Endothelial cell (in vitro differentiated cells): ENCODE measurements at places on chromosomes 3 and 15.

DNA sequence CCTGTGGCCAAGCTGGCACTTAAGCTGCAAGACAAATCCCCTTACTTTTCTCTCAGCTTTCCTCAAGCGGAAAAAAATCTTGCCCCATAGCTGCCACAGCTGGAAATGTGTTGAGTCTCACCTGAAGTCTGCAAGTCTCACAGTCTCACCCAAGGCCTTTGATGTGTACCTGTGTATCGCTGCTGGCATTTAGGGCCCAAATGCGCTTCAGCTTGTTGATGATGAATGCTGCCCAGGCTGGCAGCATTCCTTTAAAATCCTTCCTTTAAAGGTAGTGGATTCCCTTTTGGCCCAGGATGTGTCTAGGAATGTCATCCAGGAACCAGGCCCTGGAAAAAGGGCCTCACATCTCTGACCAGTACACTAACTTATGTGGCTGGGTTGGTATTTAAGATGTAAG lies 7.0 kb downstream of the OR5K4 start:
- no peak for DNase-seq

GRCh38 chr3:10833855-10834414 lies 17.9 kb downstream of the SLC6A11 start:
- DNase-seq, result no peak

GRCh38 chr3:62874711-62875557 lies at the start of gene CADPS:
TSS of gene CADPS (minus strand) at chr3:62875416. CDS start at chr3:62875029, 387 bp downstream.
- peak; percentile 21 for DNase-seq

GRCh38 chr3:179175358-179175757 lies 27.2 kb downstream of the PIK3CA start:
- no peak for DNase-seq

DNA sequence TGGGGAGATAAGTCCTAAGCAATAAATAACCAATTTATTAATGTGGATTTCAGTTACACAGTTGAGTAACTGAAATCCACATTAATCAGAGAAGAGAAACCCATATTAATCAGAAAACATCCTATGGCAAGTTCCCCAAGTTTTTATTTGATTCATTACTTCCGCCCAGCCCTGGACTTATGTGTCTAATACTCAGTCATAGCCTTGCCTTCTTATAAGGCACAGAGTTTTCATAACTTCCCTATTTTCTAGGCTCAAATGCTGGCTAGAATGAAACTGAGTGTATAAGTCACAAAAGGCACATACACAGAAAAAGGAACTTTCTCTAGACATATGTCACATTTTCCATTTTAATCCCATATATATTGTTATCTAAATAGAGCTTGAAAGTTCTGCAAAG lies 28.8 kb downstream of the CD47 start:
- no peak for DNase-seq

- DNase-seq, result no peak
These were observed 41.4 kb upstream of the SPATA12 start for GRCh38 chr3:57019057-57019456.

DNA sequence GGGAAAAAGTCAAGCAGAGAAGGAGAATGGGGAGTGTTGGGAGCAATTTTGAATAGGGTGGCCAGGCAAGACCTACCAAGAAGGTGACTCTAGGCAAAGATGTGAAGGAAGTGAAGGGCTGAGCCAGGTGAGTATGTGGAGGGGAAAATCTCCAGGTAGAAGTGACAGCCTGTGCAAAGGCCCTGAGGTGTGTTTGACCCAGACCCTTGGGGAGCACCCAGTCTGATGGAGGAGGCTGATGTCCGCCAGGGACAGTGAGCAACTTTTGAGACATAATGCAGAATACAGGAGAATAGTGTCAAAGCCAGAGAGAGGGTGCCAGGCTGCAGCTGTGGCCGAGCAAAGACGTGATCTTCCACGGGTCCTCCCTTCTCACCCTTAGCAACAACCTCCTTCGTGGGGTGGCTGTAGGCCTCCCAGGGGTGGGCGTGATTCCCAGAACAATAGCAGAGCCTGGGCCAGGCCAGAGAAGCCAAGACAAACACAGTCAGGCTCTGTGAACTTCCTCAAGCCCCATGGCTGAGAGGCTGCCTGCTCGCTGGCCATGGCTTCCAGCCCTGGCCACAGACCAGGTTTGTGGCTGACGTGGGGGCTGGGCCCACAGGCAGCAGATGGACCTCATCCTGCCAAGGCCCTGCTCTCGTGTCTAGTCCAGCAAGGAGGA lies 58.1 kb downstream of the SLC6A6 start:
- no peak for DNase-seq

DNA sequence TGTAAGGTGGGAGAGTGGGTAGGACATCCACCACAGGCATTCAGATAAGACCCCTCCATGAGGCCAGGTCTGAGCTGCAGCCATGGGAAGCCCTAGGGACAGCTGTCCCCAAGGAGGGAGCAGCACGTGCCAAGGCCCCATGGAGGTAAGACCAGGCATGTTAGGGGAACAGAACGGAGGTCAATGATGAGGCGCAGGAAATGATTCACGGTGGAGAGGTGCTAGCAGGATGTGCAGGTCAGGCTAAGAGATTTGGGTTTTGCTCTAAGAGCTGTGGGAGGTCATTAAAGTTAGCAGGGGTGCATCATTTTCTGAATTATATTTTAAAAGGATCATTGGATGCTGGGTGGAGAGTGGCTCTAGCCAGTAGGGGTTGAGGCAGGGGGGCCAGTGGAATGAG lies 66.4 kb upstream of the SNRPA1 start:
- no peak for DNase-seq

DNA sequence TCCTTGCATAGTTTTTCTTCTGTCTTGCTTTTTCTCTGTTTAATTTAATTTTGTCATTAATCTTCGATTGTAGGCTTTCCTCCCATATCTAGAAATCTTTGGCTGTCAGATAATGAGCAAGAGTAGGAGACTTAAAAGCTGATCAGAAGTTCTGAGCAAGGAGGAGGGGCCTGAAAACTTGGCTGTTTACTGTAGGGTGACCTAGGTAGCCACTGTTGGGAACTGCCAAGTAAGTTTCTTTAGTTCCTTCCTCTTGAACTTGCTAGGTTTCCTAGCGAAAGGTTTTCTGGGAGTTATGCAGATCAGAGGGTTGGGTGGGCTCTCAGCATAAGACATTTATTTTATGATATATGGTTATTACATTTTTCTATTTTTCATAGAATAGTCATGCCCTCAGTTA lies 14.5 kb downstream of the ALPK3 start:
- DNase-seq, result no peak

DNA sequence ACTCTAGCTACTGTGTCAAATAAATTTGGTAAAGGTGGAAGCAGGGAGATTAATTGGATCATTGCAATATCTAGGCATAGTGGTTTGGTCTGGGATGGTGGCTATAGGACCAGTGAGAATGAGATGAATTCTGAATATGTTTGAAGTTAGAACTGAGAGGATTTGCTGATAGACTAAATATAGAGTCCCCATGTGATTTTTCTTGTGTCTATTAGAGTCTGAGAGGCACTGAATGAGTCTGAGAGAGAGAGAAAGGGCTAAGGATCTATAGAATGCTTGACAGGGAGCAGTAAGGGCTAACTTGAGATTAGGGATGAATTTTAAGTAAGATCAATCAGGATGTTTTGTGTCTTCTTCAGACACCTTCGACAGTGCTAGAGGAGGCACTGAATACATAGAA lies 77.9 kb upstream of the CHL1 start:
- no peak for DNase-seq

DNA sequence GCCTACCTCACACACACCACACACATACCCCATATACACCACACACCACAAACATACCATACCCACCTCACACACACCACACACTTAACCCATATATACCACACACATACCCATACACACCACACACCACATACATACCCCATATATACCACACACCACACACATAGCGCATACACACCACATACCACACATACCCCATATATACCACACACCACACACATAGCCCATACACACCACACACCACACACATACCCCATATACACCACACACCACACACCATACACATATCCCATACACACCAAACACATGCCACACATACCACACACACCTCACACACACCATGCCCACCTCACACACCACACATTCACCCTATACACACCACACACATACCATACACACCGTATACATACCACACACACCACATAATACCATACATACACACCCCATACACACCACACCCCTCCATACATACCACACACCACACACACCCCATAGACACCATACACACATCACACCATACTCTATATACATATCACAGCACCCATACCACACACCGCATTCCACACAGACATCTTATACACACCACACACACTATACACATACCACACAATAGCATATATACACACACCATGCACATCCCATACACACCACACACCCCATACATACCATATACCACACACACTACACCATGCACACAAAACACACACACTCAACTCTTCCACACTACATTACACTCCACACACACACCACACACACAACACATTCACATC lies 29.5 kb downstream of the APBA2 start:
- no peak for DNase-seq

GRCh38 chr3:78799681-78800080 lies 968.1 kb downstream of the ROBO1 start:
- no peak for DNase-seq

- no peak for DNase-seq
These were observed 1.3 kb upstream of the MAP6D1 start for GRCh38 chr3:183826448-183827250.

DNA sequence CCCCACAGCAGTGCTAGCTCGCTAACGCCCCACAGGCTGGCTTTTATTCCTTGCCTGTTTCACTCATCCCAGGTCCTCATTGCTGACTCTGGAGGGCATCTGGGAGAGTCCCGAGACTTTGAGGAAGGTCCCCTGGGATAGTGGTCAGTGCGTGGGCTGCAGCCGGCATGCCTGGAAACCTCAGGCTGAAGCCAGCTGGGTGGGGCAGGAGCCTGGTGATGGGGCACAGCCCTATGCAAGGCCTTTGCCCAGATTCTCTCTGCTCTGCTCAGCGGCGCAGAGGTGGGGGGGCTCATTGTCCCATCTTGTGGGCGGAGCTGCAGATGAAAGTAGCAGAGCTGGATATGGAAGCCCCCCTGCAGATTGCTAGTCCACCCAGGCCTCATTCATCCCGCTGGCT lies 55.7 kb upstream of the SMAD6 start:
- DNase-seq, result no peak

DNA sequence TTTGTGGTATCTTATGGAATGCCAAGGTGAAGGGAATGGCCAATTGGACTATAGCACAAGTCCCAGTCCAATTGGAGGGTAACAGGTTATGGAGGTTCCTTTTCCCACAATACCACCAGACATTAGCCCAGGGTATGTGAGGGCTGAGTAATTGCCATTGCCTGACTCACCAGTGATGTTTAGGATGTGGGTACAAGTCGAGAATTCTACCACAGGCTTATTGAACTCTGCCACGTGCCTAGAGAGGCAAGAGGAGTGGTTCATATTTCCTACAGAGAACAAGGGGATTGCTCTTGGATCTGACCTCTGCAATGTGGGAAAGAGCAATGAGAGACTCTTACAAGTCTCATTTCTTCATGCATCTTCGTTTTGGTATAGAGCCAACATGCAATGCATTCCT lies 85.0 kb upstream of the XCR1 start:
- no peak for DNase-seq

DNA sequence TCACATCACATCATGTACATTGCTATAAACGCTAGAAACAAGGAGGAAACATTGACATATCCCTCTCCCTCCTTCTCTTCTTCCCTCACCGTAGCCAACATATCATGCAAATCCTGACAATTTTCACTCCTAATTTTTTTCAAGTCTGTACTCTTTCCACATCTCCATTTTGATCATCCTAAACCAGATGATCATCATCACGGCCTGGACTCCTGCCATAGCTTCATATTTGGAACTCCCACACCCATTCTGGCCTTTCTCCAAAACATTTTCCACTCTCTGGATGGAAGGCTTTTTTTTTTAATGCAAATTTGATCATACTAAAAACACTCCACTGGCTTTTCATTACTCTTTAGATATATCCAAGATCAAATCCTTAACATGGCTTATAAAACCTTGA lies 248.0 kb upstream of the CNTN3 start:
- DNase-seq, result no peak

DNA sequence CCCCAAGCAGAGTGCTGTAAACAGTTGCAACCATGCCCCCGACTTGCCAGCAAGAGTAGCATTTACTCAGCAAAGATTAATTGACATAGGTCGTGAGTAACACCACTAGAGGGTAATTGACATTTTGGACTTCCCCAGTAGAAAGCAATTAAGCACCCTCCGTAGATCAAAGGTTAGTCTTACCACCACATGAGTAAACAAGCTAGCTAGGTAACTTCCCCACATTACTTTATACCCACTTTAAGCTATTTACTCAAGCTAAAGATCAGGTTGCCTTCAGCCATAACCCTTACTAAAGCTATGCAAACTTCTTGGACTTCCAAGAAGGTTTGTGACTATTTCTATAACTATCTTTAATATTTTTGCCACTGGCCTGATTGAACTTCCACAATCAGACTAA lies 1072.7 kb downstream of the OTOL1 start:
- no peak for DNase-seq

GRCh38 chr15:31870328-31871165 lies 159.8 kb upstream of the CHRNA7 start:
- peak; percentile 88 for DNase-seq

GRCh38 chr3:66483006-66483405 lies 17.8 kb downstream of the LRIG1 start:
- DNase-seq, result no peak

- DNase-seq, result no peak
These were observed 84.2 kb downstream of the FGF7 start for GRCh38 chr15:49507261-49507660.

DNA sequence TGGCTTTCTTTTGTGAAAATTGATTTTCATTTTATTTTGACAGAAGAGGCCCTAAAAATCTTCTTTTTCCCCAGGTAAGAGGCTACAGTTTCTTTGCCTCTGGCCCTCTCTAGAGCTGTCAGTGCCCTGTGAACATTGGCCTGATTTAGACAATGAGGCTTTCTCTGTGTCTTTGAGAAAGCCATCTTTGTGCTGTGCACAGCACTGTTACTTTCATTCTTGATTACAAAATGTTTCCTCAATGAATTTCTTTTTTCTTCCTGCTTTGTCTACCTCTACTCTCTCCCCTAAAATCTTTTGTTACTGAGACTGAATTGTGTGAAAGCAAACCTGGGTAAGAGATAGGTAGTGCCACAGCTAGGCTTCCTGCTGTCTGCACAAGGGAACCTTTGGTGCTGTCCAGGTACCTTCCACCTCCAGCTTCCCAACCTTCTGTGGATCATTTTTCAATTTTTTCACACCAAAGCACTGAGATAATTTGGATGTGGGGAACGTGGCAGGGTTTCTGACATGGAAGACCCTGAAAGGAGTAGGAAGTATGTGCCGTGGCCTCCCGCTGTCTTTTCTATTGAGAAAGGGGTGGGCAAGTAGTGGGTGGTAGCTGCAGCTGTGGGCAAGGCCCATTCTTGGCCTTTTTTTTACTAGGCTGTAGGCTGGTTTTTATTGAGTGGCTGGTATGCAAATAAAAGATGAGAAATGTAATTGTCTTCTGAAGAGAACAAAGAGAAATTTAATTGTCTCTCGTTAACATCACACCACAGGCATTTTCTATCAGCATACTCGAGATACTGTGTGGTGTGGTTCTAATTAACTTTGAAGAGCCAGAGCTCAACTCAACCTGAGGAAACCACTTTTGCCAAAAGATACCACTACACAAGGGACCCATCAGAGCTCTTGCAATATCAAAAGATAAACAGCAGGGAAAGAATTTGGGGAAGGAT lies 21.0 kb downstream of the RAB8B start:
- no peak for DNase-seq
